ENCODE measurements at places on chromosomes 7 and 10. TPM values are rescaled to one million over a fixed set of nuclear protein-coding genes. Genes with fewer than 3 reads are reported as not detected.
A peak's percentile ranks its signal among the peaks of the same experiment; 100 is the strongest.

- no peak for DNase-seq
Measured at GRCh38 chr7:34111031-34111430, 205.7 kb downstream of the BMPER start.

- DNase-seq: no peak
Measured at GRCh38 chr7:43470110-43470509, 112.8 kb upstream of the STK17A start.

GRCh38 chr10:82866424-82867020, 991.5 kb downstream of the NRG3 start:
- DNase-seq: peak; percentile 94

GRCh38 chr10:100554902-100555301, 19.2 kb downstream of the HIF1AN start:
- DNase-seq: no peak

DNA sequence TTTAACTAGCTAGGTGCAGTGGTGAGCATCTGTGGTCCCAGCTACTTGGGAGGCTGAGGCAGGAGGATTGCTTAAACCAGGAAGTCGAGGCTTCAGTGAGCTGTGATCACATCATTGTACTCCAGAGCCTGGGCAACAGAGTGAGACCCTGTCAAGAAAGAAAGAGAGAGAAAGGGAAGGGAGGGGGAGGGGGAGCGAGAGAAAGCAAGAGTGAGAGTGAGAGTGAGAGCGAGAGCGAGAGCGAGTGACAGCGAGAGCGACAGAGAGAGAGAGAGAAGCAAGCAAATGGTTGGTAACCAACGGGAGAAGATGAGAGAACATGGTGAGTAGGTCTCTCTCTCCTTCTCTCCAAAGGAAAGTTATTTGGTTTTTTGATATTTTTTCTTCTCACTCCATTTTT, 69.8 kb upstream of the DGKI start:
- no peak for DNase-seq

DNA sequence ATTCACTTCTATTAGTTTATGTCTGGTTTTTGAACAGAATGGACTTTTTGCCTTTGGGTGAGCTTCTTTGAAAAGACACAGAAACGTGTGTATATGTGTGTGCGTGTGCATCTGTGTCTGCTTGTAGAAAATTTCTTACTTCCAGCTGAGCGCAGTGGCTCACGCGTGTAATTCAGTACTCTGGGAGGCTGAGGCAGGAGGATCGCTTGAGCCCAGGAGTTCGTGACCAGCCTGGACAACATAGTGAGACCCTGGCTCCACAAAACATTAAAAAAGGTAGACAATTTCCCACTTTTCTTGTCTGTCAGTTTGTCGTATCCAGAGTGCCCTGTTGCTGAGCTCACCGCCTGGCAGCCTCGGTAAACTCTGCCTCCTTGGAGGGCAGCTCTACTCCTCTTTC, 25.4 kb downstream of the PPP2R2D start:
- DNase-seq: no peak

GRCh38 chr7:49434846-49435245, 338.6 kb upstream of the VWC2 start:
- DNase-seq: no peak

MUC3A gene
- total RNA-seq: not detected

ST8SIA6 gene
- total RNA-seq: 1.00 TPM

MKX gene
- 185 TPM for total RNA-seq
